CD4-positive, alpha-beta T cell treated with Interleukin-2 at 100 ng/mL for 4 hours (primary cell): ENCODE measurements at places on chromosomes 2 and 18.

DNA sequence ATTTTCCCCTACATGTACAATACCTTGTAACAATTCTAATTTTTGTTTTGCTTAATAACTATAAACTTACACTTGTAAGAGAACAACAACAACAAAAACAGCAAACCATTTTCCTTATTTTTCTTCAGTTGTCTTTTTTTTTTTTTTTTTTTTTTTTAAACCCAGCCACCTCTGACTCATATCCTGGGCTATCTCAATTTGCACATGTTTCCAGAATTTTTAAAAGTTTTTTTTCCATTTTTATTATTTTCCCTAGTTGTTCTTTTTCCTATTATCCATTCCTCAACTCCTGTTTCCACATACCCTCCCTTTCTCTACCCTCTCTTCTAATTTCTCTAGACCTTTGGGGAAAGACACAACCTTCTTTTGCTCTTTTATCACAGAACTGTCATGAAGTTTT lies 112.5 kb downstream of the EFEMP1 start:
- DNase-seq, result no peak

DNA sequence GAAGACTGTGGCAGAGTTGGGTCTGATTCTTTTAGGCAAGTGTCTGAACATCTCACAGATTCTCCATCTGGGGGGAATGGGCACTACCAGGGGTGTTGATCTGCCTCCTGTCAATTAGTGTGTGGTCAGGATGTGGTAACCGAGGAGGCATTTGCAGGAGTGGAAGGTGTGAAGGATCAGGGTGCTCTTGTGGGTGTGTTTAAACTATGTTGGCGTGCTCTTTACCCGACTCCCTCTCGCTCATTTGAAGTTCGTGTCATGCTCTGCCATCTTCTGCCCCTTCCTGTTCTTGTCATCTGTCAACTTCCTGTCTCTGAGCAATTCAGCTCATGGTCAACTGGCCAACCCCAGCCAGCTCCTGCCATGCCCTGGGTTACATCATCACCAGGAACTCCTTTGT lies 107.9 kb downstream of the RTN4 start:
- DNase-seq, result peak; percentile 47

- peak; percentile 25 for DNase-seq
Measured at GRCh38 chr2:32135409-32135808, 30.3 kb upstream of the SLC30A6 start.

- DNase-seq, result no peak
Measured at GRCh38 chr18:58411323-58411722, 217.6 kb downstream of the ALPK2 start.
